ENCODE measurements at places on chromosomes 7 and 10.

DNA sequence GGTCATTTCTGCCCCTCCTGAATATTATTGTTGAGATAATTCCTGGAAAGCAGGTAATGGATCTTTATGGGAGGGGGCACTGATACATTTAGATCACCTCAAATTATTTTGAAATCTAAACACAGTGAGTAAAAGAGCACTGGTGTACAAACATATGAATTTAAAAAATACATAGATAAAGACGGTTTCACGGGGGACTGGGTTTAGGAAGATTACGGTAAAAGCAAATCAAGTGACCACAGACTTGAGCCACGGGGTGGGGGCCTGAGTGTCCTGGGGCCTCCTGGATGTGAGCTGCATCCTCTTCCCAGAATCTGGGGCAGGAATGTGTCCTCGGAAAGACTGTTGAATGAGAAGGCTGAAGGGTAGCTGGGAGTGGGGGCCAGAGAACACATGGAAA, 219.1 kb upstream of the KLF6 start:
- DNase-seq = no peak

DNA sequence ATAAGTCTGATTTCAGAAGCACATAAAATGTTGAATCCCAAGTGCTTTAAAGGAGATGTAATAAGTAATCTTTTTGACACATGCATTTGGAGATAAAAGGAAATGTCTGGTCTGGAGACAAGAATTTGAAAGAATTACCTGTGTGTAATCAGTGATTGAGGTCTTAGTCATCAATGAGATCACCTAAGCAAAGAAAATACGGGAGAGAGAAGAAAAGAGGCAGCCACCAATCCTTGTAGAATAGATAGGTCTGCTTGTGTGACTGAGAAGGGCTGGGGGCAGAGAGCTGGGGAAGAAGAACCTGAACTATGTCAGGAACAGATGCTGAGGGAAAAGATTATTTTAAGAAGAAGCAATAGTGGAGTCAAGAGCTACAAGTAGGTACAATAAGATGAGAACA, 49.3 kb upstream of the ITPRID1 start:
- no peak for DNase-seq

GRCh38 chr10:113520690-113521474, 32.0 kb upstream of the HABP2 start:
- no peak for DNase-seq

DNA sequence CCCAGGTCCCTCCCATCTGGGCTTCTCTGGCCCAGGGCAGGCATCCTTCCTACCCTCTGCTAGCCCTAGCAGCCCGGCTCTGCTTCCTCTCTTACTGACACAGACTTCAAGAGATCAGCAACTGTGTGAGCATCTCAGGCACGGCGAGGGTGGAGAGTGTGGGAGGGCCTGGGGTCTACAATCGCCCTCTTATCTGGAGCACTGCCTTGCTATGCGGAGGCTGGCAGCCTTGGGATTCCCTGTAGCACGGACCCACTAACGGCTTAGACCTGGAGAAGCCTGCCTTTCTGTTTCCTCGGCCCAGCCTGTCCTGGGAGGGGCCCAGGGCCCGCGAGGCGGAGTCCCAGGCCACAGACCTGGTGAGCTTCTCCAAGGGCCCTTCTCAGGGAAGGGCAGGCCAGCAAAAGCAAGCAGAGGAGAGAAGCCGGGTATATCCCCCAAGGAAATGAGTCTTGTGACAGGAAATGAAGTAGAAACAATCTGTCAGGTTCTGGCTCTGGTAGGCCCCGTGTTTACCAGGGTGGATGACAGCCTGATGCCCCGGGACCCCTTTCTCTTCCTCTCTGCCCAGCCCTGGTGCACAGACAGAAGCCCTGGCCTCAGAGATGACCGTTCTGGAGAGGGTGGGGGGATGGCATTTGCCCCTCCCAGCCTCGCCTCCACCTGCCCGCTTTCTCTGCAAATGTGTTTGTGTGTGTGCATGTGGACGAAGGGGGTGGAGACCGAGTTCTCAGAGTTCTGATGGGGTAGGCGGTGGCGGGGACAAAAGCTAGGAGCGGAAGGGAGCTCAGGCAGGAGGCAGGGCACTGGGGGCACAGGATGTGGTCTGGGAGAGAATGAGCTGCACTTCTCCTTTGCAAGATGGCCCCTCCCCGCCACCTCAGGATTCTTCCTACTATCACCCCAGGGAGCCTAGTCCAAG, 2.5 kb downstream of the LRCH4 start:
- peak; percentile 63 for DNase-seq

- no peak for DNase-seq
Measured at GRCh38 chr10:100866010-100866409, 46.8 kb upstream of the SLF2 start.

DNA sequence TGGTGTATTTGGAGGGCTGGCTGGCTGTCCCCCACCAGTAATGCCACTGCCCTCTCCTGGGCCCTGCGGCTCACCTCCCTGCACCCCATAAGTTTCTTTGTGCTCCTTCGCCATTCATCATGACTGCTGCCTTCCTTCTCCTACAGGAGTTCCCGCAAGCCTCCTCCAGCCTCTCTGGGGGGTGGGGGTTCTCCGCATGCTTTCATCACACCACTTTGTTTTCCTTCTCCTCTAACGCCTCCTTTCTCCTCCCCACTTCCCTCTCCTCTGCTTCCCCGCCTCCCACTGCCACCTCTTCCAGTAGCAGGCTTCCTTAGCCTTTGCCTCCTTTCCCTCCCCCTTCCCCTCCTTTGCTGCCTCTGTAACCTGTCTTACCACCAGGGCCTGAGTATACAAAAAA, 58.1 kb downstream of the PAX2 start:
- no peak for DNase-seq

- no peak for DNase-seq
Measured at GRCh38 chr7:98872328-98872924, 2.6 kb upstream of the TMEM130 start.

GRCh38 chr10:112951359-112952281, 1.6 kb downstream of the TCF7L2 start:
- peak; percentile 90 for DNase-seq

GRCh38 chr10:126408953-126409641, 20.8 kb upstream of the ADAM12 start:
- no peak for DNase-seq

DNA sequence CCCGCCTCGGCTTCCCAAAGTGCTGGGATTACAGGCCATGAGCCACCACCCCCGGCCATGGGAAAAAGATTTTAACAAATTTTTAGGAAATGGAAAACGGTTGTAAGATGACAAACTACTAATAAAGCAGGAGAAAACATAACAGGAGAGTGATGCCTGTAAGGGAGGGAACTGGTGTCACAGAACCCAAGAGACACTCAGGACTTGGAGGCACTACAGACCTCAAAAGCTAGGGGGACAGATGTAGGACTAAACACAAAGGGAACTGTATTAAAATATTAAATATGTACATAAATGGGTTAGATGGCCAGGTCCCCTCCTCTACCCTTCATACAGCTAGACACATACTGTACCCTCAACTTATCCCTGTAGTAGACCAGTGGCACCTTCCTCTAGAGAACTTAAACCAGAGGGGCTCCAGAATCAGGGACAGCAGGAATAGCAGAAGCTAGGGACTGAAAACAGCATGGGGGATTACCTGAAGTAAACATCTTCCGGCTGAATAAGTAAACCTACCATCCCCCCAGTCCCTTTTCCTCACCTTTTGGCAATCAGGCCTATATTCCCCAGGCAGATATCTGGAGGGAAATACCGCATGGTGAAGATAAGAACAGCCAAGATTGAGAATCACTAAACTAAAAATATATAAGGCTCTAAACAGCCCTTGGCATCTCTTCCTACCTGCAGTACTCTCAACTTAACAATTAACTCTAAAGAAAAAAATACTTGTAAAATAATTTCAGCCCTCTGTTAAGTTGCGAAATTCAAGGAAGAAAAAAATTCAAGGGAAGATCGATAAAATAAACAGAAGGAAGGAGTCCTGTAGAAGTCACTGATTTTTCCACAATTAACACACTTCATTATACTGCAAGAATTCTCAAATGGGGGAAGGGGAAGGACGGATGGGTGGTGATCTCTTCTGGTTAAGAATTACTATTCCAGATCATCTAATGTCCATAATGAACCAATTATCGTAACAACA, 15.5 kb downstream of the TM9SF3 start:
- DNase-seq = no peak

GRCh38 chr7:23476286-23477156, 6.2 kb upstream of the IGF2BP3 start:
- DNase-seq = no peak

- DNase-seq = no peak
Measured at GRCh38 chr10:17821893-17822292, 12.7 kb downstream of the MRC1 start.

GRCh38 chr7:80134536-80135308, at the start of gene GNAI1:
Gene GNAI1 (plus strand): TSS chr7:80134831. CDS start chr7:80135161, 330 bp downstream.
- peak; percentile 92 for DNase-seq

GRCh38 chr10:48199580-48200377, 74.7 kb downstream of the FRMPD2 start:
- DNase-seq = no peak

GRCh38 chr10:111035542-111035941, 41.3 kb upstream of the ADRA2A start:
- no peak for DNase-seq

DNA sequence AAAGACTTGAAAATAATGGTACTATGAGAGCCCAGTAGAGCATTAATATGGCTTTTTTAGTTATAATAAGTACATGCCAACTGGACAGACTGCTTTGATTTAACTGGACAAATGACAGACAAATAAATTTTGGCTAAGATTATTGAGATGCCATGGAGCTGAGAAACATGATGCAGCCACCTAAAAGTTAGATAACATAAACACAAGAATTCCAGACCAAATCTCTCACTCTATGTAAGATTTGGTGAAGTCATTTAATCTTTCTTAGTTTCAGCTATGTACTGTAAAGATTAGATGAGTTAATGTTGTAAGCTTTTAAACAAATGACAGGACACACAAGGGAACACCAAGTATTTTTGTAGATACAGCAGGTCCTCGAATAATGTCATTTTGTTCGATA, 118.2 kb downstream of the CACNA2D1 start:
- DNase-seq = no peak

- no peak for DNase-seq
Measured at GRCh38 chr7:142553216-142553615, 196.1 kb upstream of the PRSS1 start.

GRCh38 chr7:39247576-39247975, 269.9 kb downstream of the POU6F2 start:
- peak; percentile 51 for DNase-seq

DNA sequence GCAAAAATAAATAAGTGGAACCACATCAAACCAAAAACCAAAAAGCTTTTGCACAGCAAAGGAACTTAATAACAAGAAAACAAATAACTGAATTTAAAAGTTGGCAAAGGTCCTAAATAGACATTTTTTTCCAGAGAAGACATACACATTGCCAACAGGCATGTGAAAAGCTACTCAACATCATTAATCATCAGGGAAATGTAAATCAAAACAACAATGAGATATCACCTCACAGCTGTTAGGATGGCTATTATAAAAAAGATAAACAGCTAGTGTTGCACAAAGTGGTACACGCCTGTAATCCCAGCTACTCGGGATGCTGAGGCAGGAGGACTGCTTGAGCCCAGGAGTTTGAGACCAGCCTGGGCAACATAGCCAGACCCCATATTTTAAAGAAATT, 2.2 kb upstream of the SUN3 start:
- no peak for DNase-seq

GRCh38 chr10:51675088-51675487, 24.3 kb downstream of the CSTF2T start:
- no peak for DNase-seq

- DNase-seq = peak; percentile 65
Measured at GRCh38 chr10:110919971-110920881, 822 bp downstream of the SHOC2 start.

GRCh38 chr10:57964351-57964750, 303.3 kb downstream of the IPMK start:
- DNase-seq = no peak

GRCh38 chr7:101985057-101985902, 167.9 kb downstream of the CUX1 start:
- DNase-seq = peak; percentile 23

DNA sequence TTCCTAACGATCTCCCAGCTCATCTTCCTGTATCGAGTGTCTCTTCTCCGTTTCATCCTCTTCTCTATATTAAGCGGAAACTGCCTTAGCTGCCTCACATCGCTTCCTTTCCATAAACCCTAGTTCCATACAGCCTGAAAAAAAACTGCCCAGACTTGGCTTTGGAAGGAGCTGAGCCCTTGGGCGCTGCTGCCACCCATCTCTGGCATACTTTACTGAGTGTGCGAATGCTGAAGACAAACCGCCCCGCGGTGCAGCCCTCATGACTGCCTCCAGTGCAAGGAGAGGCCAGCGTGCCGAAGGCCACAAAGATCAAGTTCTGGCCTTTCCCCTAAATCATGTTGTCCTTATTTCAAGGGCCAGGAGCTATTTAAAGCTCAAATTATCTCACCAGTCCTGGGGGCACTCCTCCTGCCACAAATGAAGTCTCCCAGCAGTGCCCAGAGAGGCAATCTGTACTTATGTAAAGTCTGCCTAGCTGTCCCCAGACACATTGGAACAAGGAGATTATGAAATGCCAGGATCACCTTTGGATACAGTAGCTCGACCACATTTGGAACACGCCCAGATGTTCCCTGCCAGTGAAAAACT, 25.2 kb downstream of the YWHAG start:
- DNase-seq = peak; percentile 46

DNA sequence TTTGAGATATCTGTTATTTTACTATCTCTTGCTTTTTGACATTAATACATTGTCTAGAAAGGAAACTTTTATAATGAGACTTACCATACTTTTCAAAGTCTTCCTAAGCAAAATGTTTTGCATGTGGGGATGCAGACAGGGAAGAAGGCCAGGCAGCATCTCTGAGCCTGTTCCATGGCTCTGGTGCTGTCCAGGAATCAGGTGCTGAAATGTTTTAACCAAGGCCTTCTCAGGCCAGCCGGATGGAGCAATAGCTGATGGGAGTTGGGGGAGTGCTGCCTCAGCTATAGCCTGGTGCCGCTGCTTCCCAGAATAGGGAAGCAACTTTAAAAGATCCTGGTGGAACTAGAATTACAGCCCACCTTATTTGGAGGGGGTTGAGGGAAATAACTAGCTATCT, 38.5 kb downstream of the CRTAC1 start:
- DNase-seq = peak; percentile 89

Measured in kidney (tissue), 22 donors.